ENCODE measurements at places on chromosomes 5 and 9. TPM values are rescaled to one million over a fixed set of nuclear protein-coding genes. Genes with fewer than 3 reads are reported as not detected.

PCDH12 gene
- 0.54 TPM for total RNA-seq

CDH9 gene
- total RNA-seq, result 2.7 TPM

MYO10 gene
- total RNA-seq, result 0.54 TPM

CDH18 gene
- total RNA-seq, result not detected

C5orf58 gene
- under 0.01 TPM for total RNA-seq

CRAT gene
- total RNA-seq, result 46.9 TPM

SLC4A9 gene
- total RNA-seq, result not detected

DNA sequence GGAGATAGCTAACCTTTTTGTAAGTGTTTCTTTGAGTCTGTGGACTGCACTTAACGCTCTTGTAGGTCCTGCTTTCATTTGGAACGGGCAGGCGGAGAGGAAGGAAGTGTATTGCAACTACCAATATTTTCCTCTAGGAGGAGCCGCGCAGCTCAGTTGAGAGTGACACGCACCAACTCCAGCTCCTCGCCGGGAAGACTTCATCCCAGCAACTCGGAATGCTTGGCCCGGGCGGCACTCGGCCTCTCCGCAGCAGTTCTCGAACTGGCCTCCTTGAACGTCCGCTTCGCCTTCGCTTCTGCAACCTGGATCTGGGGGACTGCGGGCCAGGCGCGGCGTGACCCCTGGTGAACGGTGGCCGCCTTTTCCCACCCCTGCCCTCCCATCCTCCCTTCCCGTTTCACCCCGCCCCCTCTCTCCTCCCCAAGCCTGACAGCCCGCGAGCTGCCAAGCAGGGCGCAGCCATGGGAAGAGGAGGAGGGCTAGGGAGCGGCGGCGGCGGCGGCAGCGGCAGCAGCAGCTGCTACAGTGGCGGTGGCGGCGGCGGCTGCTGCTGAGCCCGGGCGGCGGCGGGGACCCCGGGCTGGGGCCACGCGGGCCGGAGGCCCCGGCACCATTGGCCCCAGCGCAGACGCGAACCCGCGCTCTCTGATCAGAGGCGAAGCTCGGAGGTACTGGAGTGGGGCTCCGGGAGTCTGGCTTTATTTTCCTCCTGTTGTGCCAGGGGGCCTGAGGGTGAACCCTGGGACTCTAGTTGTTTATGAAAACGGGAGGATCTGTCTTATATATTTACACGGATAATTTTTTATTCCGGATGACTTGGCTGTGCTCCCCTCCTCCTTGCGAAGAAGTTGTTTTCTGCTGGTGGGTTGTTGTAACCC, at the start of gene GHR:
GHR (plus strand) TSS at position 155 of the 881 bp plus-strand sequence. CDS start 142,436 bp downstream, outside the sequence.
- DNase-seq, result peak; percentile 70

DNA sequence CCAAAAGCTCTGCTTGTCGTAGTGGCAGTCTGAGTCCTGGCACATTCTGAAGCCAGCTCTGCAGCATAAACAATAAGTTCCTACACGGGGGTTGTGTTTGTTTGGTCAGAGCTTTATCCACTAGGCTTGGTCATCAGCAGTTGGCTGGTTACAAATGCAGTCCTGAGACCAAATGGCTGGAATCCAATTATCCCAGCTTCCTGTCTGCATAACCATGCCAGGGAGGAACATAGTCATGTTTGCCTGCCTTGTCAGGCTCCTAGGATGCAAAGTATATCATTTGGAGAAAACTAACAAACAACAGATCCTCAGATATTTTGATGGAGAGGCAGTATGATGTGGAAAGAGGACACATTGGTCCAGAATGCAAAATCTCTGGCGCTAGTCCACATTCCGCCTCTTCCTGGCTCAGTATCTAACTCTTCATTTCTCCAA, 85.8 kb downstream of the FBXO38 start:
- no peak for DNase-seq

GRCh38 chr5:61000887-61001286, 55.9 kb downstream of the NDUFAF2 start:
- no peak for DNase-seq

- no peak for DNase-seq
Measured at GRCh38 chr9:16611983-16612382, 258.5 kb downstream of the BNC2 start.

DNA sequence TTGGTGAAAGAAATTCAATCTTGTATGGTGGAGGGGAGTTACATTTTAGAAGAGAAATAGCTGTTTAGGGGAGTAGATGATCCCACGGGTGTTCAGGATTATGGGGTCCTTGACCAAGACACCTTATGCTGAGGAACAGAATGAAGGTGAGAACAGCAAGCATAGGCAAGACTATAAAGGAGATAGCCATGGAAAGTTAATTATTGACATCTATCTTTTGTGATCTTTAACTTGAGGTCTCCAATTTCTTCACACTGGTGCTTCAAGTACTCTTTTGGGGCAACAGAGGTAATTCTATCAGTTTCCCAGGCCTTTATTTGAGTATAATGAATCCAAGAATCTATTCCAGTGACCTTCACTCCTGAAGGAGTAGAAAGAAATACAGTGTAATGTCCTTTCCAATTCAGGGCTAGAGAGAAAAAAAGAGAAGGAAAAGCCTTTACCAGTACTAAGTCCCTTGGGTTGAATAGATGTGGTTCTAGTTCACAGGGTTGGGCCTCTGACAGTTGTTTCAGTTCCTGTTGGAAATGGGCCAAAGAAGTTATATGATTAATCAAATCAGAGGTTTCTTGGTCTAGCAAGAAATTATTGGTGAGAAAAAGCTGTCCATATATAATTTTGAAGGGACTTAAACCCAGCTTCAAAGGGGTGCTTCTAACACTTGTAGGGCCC, 2104.1 kb upstream of the ACO1 start:
- no peak for DNase-seq

GRCh38 chr9:110926828-110927487, 111.3 kb downstream of the LPAR1 start:
- no peak for DNase-seq

- DNase-seq, result no peak
Measured at GRCh38 chr5:30650311-30650710, 543.2 kb upstream of the CDH6 start.

- no peak for DNase-seq
Measured at GRCh38 chr5:69131304-69131703, 35.6 kb upstream of the CCNB1 start.

DNA sequence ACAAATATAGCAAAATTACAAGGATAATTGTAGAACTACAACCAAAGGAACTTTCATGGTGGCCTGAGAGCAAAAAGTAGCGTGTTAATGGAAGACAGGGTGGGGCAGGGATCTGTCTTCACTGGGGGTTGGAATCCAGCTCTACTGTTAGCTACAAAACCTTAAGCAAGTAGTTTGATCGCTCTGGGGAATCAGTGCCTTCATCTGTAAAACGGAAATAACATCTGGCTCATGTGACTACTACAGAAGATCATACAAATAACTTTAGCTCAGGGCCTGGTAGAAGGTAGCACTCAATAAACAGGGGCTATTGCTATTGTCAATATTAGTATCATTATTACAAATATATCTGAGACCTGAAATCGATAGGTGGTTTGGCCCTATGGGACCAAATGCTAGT, 40.4 kb downstream of the ZNF608 start:
- DNase-seq, result no peak
